ENCODE measurements at places on chromosomes 2 and 18.

- no peak for DNase-seq
Measured at GRCh38 chr2:137118140-137118539, 352.8 kb downstream of the THSD7B start.

DNA sequence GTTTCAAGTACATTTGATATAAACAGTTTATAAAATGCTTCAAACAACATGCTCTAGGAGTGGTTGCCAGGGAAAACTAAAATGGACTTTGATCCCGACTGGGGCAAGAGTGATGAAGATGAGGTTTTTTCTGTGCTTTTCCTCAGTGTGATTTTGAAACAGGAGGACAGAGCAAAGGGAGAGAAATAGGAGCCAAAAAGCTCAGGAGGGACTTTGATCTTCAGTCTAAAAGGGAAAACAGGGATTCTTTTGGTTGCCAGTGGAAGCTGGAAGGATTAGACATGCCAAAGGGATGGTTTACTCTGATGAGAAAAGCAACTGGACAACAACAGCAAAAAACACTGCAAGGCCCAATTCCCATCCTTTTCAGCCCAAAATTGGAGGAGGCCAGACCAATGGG, 95.5 kb downstream of the LTBP1 start:
- DNase-seq, result no peak

- no peak for DNase-seq
Measured at GRCh38 chr2:30259071-30259470, 27.7 kb downstream of the LBH start.

DNA sequence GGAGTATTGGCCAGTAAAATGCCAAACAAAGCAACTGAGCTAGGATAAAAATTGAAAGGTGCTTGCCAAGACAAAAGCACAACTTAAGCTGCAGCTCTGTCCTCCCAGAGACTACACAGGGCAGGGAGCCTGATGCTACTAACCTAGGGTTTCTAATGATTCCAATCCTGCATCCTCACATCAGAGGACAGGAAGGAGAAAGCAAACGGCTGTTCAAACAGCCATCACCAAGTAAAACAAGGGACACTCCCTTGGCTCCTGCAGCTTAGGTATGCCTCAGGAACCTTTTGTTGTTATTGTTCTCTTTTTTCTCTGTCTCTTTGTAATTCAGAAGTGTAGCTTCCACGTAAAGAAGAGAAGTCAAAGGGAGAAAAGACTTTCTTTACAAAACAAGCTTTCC, 99.5 kb downstream of the TCF4 start:
- no peak for DNase-seq

- no peak for DNase-seq
Measured at GRCh38 chr2:110173523-110173922, 31.3 kb downstream of the NPHP1 start.

DNA sequence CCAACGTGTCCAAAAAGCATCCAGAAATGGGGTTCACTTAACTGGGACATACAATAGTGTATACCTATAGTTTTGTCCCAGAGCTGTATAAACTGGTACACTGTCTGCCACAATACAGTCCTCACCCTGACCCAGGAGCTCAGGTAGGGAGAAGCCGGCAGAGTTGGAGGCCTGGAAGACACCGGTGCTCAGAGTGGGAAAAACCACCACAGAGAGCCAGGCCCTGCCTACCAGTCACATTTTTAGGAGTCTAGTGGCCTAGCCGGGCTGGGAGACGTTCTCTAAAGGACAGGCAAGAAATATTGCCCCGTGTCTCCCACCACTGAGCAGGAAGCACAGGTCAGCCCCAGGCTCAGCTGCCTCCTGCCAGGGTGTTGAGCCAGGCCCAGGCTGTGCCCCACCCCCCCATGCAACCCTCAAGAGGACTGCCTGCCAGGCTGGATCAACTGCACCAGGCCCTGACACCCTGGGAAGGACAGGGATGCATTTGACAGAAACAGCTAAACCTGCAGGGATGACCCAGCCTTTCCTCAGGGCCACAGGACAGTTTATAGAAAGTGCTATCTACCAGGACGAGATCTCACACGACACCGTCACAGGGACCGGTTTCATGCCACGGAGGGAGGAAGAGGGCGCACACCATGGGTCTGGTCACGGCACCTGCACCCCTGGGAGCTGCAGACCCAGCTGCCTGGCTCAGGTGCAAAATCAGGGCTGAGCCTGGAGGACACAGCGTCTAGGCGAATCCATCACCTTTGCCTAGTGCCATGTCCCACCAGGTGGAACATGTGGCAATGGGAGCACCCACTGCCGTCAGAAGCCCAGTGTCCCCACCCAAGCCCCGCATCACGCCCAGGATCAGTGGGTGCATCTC, 89.9 kb downstream of the TMEM18 start:
- DNase-seq, result no peak

GRCh38 chr18:31652357-31652756, 32.0 kb downstream of the B4GALT6 start:
- no peak for DNase-seq

DNA sequence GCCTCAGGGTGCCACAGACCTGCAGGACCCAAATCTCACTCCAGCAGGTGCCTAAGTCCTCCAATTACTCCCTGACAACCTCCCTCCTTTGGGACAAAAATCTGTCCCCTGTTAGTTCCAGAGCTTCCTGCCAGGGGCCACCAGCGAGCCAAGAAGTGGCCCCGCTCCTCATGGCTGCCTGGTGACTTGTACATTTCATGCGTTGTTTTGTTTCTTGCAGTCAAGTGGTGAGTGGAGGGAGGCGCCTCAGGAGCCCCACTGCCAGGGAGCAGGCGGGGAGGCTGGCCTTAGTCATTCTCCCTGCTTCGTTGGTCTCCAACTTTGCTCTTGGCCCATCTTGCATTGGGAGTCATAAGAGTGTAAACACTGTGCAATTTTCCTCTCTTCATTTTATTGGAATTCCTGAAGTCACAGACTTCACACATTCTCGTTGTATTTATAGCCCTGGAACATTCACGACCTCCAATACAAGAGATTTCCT, 81.3 kb downstream of the KCNF1 start:
- no peak for DNase-seq

DNA sequence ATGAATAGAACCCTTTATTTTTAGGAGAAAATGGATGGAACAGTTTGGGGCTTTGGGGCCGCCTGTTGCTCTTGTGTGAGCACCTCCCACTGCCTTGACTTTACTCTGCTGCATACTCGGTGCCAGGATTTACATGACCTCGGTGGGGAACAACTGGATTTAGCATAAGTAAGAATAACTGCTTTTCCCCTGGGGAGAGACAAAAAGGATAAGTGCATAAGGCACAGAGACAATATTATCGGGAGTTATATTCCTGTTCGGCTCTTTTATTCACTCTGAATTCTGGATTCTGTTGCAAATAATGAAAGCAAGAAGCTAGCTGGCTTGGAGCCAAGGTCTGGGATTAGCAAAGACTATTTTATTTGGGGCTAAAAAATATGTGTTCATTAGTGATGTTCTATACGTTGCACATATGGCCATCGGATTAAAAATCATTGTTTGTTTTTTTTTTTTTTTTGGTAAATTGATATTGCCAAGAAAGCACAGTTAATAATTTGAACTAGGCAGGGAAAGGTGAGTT, 69.8 kb downstream of the CYBRD1 start:
- no peak for DNase-seq

DNA sequence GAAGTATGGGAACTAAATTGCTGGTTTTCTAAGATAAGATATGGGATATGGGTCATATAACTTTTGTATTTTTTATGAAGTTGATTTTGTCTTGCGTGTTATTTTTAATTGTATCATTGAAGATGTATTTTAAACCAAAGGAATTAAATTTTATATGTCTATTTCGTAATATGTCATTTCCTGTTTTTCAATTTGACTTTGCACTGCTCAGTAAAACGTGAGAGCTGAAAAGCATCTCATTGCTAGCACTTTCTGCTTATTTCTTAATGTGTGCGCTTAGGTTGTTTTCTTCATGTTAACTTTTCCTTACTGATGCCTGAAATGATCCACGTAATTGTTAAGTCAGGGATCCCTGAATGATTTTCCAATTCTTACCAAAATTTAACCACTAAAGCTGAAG, 41.2 kb upstream of the KLF11 start:
- no peak for DNase-seq

DNA sequence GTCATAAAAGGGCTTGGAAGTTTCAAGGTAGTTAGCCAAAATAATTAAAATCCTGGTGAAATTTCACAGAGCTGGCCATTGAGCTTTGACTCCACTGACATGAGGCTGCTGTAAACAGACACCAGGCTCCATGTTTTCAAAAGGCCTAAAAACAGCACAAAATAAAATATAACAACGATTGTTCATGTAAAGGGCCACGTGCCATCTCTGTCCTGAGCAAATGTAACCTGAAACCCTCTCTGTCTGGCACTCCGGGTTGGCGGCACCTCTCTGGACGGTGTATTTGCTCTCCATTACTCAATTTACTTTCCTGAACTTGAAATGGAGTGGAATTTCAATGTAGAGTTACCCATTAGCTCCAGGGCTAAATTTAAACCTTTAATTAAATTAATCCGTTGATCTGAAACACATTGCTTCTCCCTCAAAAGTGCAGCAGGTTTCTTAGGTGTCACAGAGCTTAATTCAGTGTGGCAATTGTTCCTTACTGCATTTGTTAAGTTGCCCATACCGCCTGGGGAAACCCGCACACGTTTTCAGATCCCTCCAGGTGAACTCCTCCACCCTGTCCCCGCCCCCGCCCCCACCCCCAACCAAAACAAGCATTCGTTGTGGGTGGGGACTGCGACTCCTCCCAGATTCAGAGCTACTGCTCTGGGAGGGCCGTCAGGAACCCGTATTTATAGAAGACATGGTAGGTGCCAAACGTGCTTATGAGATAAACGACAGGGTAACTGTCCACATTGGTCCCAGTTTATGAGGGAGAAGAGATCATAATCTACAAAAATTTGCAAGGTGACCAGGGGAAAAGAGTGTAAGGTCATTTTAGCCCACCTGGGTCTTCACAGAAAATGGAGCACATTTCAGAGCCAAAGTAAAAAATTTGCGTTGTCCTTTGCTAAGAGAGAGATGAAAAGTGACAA, 1.2 kb upstream of the CABLES1 start:
- DNase-seq, result no peak

DNA sequence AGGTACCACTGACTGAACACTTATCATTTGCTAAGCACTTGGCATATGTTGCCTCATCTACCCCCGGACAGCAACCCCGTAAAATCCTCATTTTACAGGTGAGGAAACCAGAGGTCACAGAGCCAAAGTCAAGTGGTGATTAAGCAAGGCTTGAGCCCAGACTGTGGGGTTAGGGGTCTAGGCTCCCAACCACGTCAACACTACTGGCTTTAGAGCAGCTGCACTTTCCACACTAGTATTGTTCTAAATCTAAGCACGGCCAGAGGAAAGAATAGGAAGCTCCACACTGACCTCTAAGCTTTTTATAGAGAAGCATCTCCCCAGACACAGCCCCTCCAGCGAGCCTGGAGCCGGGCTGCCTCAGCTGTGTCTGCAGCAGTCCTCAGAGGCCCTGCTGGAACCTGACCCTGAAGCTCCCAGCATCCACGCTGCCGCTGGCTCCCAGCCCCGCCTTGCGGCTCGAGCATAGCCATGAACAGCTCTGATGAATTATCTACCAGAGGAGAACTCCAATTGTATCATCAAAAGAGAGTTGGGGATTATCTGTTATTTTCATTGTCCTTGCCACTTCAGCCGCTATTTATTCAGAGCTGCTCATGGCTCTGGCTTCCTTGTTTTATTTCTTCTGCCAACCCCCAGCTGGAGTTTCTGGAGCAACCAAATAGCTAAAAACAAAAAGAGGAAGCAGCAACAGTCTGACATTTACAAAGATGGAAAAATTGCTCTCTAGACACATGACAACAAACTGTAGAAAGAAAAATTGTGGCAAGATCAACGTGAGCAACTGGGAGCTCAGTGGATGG, 62.2 kb upstream of the RTN4 start:
- no peak for DNase-seq

- no peak for DNase-seq
Measured at GRCh38 chr2:119231975-119232665, 8.5 kb downstream of the STEAP3 start.

GRCh38 chr2:38508311-38509039, 94.3 kb downstream of the HNRNPLL start:
- peak; percentile 56 for DNase-seq

DNA sequence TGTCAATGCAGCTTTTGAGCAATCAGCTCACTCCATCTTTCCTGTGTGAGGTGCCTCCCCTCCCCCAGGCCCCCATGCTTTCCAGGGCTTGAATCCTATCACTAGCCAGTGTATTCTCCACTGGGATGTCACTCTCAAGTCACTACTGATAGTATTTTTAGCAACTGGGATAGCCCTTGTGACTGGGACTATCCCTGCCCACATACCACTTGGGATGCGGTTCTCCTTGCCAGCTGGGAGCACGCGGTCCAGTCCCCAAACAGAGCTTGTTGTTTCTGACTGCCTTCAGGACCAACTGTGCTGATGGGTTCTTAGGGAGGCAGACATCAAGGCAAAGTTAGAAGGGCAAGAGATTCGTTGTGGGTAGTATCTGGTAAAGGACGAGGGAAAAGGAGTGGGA, 134.9 kb downstream of the FAM161A start:
- no peak for DNase-seq

DNA sequence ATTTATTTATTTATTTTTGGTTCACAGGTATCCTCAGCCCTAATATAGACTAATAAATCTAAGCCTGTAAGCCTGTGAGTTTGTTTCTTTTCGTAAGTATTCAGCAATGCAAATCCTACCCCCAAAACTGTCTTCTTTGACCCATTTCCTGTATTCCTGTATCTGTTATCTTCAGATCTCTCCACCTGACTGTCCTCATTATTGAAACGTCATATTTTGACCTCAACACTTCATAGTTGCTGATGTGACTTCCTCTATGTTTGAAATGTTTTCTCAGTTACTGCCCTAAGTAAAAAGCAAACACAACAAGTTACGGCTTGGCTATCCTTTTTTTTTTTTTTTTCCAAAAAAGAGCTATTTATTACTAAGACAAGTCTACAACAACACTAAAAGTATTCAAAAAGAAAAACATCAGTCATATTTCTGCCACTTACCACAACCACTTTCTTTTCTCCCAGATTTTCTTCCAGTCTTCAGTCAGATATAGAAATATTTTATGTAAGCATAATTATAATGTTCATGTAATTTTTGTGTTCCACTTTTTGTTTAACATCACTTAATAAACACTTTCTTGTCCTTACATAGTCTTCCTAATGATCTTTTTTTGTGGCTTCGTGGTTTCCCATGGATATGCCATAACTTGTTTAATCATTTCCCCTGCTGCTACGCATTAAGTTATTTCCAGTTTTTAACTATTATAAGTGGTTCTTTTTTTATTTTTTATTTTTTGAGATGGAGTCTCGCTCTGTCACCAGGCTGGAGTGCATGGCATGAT, 45.0 kb upstream of the EML4 start:
- no peak for DNase-seq

- DNase-seq, result no peak
Measured at GRCh38 chr2:110717734-110718133, 14.6 kb upstream of the ACOXL start.

- DNase-seq, result no peak
Measured at GRCh38 chr2:96859681-96860064, 1.9 kb upstream of the ANKRD39 start.

DNA sequence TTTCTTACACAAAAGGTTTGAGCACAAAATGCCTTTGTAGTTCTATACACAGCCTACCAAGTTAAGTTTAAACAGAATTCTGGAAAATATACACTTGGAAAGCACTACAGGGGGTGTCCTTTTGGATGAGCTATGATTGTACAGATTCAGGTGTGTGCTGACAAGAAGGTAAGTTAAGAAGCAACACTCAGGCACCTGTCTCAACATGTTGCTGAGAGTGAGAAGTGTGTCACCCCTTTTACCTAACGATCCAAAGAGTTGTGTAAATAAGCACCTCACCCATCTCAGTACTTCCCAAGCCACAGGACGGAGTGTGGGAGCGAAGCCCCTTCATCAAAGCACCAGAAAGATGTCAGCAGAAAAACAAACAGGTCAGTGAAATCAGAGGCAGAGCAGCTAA, 109.5 kb upstream of the DAPL1 start:
- DNase-seq, result no peak

All from stimulated activated CD8-positive, alpha-beta memory T cell treated with anti-CD3 and anti-CD28 coated beads, Interleukin-7, amount 100 ng/mL, for 4 hours (primary cell).